ENCODE measurements at places on chromosomes 3 and 15.

DNA sequence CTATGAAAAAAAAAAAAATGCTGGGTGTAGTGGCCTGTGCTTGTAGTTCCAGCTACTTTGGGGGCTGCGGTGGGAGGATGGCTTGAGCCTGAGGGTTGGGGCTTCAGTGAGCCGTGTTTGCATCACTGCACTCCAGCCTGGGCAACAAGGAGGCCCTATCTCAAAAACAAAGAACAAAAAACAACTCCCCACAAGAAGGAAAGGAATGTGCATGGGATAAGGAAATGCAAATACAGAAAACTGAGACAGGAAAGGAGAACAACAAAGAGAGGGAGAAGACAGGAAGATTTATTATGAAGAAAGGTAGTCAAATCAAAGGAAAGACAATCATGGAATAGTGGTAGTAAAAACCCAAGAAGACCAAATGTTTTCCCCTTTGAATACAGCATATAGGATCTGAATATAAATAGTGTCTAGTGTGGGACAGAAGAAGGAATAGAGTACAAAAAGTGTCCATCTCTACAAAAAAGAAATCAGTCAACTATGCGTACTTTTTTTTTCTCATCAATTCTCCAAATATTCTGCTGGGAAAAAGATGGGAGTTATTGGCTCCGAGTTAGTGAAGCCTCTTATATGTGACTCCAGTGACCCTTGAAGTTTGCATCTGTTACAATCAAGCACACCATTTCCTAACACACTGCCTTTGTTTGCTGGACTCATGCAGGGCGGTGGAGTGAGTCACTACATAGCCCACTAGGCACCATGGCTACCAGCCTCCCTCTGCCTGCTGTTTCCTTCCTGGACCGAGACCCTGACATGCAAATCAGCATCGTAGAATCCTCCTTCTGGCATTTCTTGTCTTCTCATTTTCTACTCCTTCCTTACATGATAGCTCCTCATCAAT, 101.2 kb upstream of the PTX3 start:
- no peak for DNase-seq

DNA sequence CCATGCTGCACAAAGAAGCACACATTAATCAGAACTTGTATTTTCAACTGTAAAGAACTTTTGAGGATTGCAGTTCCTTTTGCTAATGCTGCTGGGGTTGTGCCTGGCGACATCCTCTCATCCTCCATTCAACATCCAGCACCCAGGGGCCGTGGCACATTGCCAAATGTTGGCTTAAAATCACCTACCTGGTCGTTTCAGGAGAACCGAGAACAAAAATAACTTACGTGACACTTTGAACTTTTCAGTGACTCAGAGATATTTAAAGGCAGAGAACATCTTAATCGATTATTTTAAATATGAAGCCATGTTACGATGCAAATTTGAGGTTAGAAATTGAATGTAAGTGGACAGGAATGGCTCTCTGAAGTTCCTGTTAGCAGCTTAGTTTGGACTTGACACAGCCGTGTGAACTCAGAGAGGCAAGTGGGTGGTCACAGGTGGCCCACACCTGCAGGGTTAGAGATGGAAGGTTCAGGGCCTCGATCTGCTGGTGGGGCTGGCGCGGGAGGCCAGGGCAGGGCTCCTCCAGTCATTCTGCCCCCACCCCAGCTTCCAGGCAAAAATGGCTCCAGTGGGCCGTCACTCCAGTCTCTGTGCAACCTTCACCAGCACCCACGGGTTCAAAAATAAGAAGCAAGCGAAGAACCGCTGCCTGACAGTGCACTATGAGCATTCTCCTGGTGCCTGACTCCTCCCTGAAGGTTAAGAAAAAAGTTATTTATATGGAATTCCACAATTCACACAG, 12.2 kb downstream of the LRRK1 start:
- no peak for DNase-seq

DNA sequence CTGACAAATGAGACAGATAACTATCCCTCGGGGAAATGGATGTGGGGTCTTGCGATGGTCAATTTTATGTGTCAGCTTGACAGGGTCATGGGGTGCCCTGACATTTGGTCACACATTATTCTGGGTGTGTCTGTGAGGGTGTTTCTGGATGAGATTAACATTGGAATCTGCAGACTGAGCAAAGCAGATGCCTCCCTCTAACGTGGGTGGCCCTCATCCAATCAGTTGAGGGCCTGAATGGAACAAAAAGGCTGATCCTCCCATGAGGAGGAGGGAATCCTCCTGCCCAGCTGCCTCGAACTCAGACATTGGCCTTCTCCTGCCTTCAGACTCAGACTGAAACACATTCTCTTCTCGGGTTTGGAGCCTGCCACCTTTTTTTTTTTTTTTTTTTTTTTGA, 69.0 kb downstream of the MINAR1 start:
- no peak for DNase-seq

DNA sequence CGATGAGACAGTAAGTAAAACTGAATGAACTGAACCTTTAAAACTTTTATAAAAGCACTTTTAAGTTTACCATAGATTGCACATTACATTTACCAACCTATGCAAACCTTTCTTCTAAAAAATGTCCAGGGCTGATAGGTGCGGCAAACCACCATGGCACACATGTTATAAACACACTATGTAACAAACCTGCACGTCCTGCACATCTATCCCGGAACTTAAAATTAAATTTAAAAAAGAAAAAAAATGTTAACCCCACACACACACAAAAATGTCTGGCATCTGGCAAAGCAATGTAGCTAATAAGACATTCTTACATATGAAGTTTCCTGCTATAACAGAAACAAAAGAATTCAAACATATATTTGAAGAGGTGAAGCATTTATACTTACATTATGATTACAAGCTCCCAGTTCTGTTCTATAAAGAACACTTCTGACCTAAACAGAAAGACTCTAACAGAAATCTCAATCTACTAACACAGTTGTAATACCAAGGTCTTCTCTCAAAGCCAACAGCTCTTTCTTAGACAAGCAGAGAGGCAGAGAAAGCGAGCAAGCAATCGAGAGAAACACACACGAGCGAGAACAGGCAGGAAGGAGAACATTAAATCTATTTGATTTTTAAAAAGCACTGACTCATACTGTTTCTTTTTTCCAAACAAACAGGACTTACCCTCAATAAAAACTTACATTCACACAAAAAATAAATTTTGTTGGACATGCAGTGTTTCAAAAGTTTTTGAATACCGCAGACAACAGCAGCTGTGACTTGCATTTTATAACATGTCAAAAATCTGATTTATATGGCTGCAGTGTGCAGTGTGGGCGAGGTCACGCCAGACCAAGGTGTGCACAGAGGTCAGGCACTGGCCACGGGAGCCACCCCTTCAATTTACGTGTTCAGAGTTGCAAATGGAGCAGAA, at the start of gene NRG4:
NRG4 (minus strand) TSS at position 798 of the 925 bp plus-strand sequence. CDS start 1,194 bp downstream, outside the sequence.
- DNase-seq = peak; percentile 73

- DNase-seq = peak; percentile 67
Observed at GRCh38 chr15:58748040-58748851, 1.3 kb downstream of the ADAM10 start.

DNA sequence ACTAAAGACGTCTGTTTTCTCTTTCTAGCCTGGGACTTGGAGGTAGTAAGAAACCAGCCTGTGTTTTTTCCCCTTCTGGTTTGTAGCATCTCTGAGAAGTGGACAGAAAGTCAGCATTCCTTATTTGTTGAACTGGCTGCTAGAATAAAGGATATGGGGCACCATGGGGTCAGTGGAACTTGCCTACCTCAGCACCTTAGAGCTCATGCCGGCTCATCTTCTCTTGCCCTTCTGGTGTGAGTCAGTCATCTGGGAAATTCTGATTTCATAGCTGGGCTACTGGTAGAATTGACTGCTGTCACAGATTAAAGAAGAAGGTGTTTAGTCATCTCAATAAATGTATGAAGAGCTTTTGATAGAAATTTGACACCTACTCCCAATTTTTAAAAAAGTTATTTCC, 202.7 kb upstream of the TOPAZ1 start:
- DNase-seq = no peak

GRCh38 chr3:159185443-159186050, 383.7 kb downstream of the MFSD1 start:
- peak; percentile 5 for DNase-seq

GRCh38 chr15:59005579-59005978, 18.1 kb downstream of the RNF111 start:
- DNase-seq = no peak
